ENCODE measurements at places on chromosomes 7 and 10.

GRCh38 chr10:128046953-128047290 is 79.3 kb downstream of the MKI67 start:
- no peaks in the 10 kb centered on the region for H3K27me3 ChIP-seq
- H3K36me3 ChIP-seq: peaks cover 8% of the 10 kb centered on the region
- peak overlapping the region; percentile 92 for H3K4me3 ChIP-seq
- peak overlapping the region; percentile 86 for H3K27ac ChIP-seq

- no peaks in the 10 kb centered on the region for H3K36me3 ChIP-seq
- H3K27me3 ChIP-seq: peaks cover 8% of the 10 kb centered on the region
- H3K4me3 ChIP-seq: no peak overlapping the region
- no peak overlapping the region for H3K27ac ChIP-seq
- no peak for DNase-seq
- peaks cover 15% of the 10 kb centered on the region for H3K4me1 ChIP-seq
These were observed 50.8 kb downstream of the CH25H start for GRCh38 chr10:89156161-89156835.

GRCh38 chr7:143354965-143355364 is 7.5 kb downstream of the FAM131B start:
- peaks cover 17% of the 10 kb centered on the region for H3K27me3 ChIP-seq
- H3K4me3 ChIP-seq: no peak overlapping the region
- H3K27ac ChIP-seq: no peak overlapping the region
- no peaks in the 10 kb centered on the region for H3K36me3 ChIP-seq
- H3K4me1 ChIP-seq: no peaks in the 10 kb centered on the region

GRCh38 chr7:131555552-131556052 is 826 bp downstream of the PODXL start:
- peaks cover 14% of the 10 kb centered on the region for H3K4me1 ChIP-seq
- H3K27ac ChIP-seq: peak overlapping the region; percentile 45
- H3K36me3 ChIP-seq: no peaks in the 10 kb centered on the region
- H3K4me3 ChIP-seq: peak overlapping the region; percentile 89
- DNase-seq: peak; percentile 28
- H3K27me3 ChIP-seq: peaks cover 5% of the 10 kb centered on the region

DNA sequence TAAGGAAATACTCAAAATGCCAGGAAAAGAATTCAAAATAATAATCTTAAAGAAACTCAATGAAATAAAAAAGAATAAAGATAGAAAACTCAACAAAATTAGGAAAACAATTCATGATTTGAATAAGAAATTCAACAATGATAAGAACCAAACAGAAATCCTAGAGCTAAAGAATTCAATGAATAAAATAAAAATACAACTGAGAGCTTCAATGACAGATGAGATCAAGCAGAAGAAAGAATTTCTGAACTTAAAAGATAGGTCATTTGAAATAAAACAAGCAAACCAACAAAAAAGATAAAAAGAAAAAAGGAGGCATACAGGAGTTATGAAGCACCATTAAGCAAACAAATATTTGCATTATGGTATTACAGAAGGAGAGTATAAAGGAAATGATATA is 5.6 kb upstream of the AKR1B1 start:
- H3K27ac ChIP-seq: no peak overlapping the region
- H3K4me3 ChIP-seq: no peak overlapping the region
- DNase-seq: no peak
- H3K27me3 ChIP-seq: peaks cover 3% of the 10 kb centered on the region
- peaks cover 5% of the 10 kb centered on the region for H3K4me1 ChIP-seq
- H3K36me3 ChIP-seq: peaks cover 10% of the 10 kb centered on the region

DNA sequence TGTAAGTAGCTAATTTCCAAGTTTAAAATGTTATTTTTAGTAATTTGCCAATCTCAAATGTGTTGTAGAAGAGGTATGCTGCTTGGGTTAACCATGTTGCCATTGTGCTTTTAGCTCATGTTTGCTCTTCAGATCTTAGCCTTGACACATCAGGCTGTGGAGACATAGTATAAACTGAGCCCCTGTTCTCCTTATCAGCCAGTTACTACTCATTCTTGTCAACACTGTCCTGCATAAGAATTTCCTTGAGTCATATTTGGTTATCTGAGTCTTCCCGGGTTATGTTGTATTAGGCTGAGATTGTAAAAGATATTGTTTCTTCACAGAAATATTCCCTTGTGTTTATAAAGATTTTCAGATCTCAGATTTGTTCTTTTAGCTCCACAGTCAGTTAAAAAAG is 4.1 kb downstream of the SSBP1 start:
- DNase-seq: no peak
- no peak overlapping the region for H3K4me3 ChIP-seq

DNA sequence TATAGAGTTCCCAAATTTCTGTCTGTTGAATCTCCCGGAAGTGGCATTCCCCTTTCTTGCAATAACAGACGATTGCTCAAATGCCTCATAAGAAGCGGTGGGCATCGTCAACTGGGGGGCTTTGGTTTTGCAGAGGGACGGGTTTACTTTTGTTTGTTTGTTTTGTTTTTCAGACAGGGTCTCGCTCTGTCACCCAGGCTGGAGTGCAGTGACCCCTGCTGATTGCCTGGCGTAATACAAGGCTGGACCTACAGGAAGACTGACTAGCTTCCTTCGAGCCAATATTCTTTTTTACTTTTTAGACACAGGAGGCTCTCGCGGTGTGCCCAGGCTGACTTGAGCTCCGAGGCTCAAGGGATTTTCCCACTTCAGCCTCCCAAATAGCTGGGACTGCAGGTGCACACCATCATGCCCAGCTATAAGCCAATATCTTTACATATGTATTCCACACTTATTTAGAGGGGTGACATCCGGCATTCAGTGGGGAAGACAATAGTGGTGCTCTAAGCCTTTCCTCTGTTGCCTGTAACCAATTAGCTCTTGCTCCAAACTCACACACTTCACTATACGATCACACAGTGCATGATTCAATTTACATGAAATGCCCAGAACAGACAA is 58.1 kb downstream of the FHIP2A start:
- H3K4me1 ChIP-seq: peaks cover 12% of the 10 kb centered on the region
- DNase-seq: peak; percentile 33
- H3K36me3 ChIP-seq: no peaks in the 10 kb centered on the region

GRCh38 chr7:6443372-6443941 is 4.3 kb downstream of the DAGLB start:
- H3K27me3 ChIP-seq: no peaks in the 10 kb centered on the region
- H3K4me1 ChIP-seq: peaks cover 30% of the 10 kb centered on the region
- no peak overlapping the region for H3K27ac ChIP-seq
- H3K4me3 ChIP-seq: no peak overlapping the region
- no peak for DNase-seq

- no peak for DNase-seq
- no peak overlapping the region for H3K4me3 ChIP-seq
- peaks cover 12% of the 10 kb centered on the region for H3K36me3 ChIP-seq
- no peak overlapping the region for H3K27ac ChIP-seq
- H3K27me3 ChIP-seq: no peaks in the 10 kb centered on the region
- peaks cover 41% of the 10 kb centered on the region for H3K4me1 ChIP-seq
These were observed 3.4 kb downstream of the STAM start for GRCh38 chr10:17647326-17647725.

DNA sequence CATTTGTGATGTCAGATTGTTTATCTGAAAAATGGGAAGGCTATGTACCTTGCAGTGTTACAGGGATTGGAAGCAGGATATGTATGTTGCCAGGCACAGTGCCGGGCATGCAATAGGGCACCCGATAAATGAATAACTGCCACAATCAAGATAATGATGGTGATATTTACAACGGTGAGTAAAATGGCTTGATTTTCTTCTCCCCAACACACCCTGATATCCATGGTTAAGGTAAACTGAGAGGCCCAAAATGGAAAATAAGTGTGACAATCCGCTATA is 108.3 kb downstream of the CYP26A1 start:
- DNase-seq: no peak
- no peak overlapping the region for H3K4me3 ChIP-seq
- no peaks in the 10 kb centered on the region for H3K4me1 ChIP-seq

- no peaks in the 10 kb centered on the region for H3K27me3 ChIP-seq
- peaks cover 28% of the 10 kb centered on the region for H3K4me1 ChIP-seq
- no peak for DNase-seq
- no peak overlapping the region for H3K4me3 ChIP-seq
- H3K27ac ChIP-seq: no peak overlapping the region
These were observed 68.7 kb downstream of the SGMS1 start for GRCh38 chr10:50554995-50555568.

GRCh38 chr10:56624082-56624481 is 263.0 kb upstream of the ZWINT start:
- peak overlapping the region; percentile 8 for H3K4me3 ChIP-seq
- H3K4me1 ChIP-seq: peaks cover 27% of the 10 kb centered on the region
- H3K27me3 ChIP-seq: no peaks in the 10 kb centered on the region
- no peak for DNase-seq
- H3K27ac ChIP-seq: no peak overlapping the region

DNA sequence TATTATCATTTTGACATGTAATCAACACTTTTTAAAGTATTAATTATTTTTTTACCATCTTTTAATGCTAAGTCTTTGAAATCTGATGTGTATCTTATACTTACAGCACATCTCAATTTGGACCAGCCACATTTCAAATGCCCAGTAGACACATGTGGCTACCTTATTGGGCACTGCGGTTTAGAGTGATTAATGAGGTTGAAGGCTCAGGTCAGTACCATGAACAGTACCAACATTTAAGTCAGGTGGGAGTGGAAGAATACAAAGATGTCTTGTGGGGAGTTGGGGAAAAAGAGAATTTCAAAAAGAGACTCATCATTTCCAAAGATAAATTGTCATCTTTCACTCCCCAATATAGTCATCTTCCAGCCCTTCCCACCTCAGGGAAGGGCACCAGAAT is 40.5 kb downstream of the COL28A1 start:
- no peaks in the 10 kb centered on the region for H3K27me3 ChIP-seq
- no peak for DNase-seq
- no peaks in the 10 kb centered on the region for H3K36me3 ChIP-seq
- H3K27ac ChIP-seq: no peak overlapping the region
- peaks cover 11% of the 10 kb centered on the region for H3K4me1 ChIP-seq

GRCh38 chr7:100763556-100764140 is 30.3 kb downstream of the ZAN start:
- H3K27me3 ChIP-seq: peaks cover 8% of the 10 kb centered on the region
- no peak overlapping the region for H3K4me3 ChIP-seq
- no peak overlapping the region for H3K27ac ChIP-seq
- H3K4me1 ChIP-seq: no peaks in the 10 kb centered on the region

GRCh38 chr7:317643-318405 is 27.9 kb downstream of the FOXL3 start:
- no peak overlapping the region for H3K27ac ChIP-seq
- no peaks in the 10 kb centered on the region for H3K4me1 ChIP-seq
- no peak overlapping the region for H3K4me3 ChIP-seq
- H3K27me3 ChIP-seq: peaks cover 25% of the 10 kb centered on the region
- DNase-seq: no peak

GRCh38 chr7:140390034-140390433 is 8.3 kb downstream of the SLC37A3 start:
- H3K4me3 ChIP-seq: no peak overlapping the region
- H3K36me3 ChIP-seq: no peaks in the 10 kb centered on the region
- H3K27me3 ChIP-seq: no peaks in the 10 kb centered on the region
- no peak overlapping the region for H3K27ac ChIP-seq

GRCh38 chr10:23106331-23107072 is 11.1 kb downstream of the MSRB2 start:
- no peak overlapping the region for H3K4me3 ChIP-seq
- H3K4me1 ChIP-seq: no peaks in the 10 kb centered on the region
- DNase-seq: no peak

DNA sequence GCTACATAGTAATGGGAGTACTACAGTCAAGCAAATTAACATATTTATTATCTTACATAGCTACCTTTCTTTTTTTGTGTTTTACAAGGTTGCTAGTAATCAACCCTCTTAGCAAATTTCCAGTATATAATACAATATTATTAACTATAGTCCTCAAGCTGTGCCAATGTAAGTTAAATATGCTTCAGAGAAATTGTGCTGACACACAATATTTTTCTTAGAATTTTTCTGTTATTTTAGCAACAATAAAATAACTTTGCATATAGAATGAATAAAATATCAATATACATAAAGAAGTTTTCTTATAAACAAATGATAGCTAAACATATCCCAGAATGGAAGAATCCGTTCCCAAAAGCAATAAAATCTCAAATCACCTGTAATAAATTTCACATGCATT is 1605.1 kb downstream of the REEP3 start:
- H3K27me3 ChIP-seq: no peaks in the 10 kb centered on the region
- H3K4me3 ChIP-seq: no peak overlapping the region
- H3K4me1 ChIP-seq: no peaks in the 10 kb centered on the region
- H3K36me3 ChIP-seq: no peaks in the 10 kb centered on the region

DNA sequence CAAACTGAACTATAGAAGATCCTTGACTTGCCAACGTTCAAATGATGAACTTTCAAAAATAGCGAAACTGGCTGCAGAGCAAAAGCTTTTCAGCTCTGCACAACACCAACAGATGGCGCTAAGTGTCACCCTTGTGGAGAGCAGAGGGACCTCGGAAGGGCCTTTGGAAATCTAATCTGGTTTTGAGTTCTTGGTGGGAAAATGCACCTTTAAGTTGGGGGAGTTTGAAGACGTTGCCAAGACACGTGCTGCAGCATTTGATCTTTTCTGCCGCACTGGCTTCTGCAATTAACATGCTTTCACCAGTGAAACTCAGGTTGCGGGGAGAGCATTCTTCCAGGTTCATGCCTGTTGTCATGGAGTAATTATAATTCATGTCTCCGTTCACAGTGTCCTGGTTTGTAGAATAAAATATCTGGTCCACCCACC is 26.3 kb upstream of the WDR11 start:
- H3K36me3 ChIP-seq: peaks cover 8% of the 10 kb centered on the region
- no peak for DNase-seq
- peaks cover 3% of the 10 kb centered on the region for H3K27me3 ChIP-seq
- H3K27ac ChIP-seq: no peak overlapping the region
- no peak overlapping the region for H3K4me3 ChIP-seq

DNA sequence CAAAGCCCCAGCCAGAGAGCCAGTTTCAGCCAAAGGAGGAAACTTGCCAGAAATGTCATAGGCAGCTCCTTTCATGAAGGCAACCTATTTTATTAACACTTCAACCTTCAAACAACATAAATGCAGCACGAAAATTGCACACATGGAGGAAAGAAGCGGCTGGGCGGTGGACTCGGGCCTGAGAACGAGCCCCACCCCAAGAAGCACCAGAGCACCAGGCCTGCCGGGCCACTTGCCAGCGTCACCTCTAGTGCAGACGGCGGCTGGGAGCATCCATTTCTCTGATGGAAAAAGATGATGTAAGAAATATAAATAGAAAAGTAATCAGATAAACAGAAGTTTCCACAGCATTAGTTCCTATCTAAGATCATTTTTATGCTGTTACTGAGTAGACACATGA is 100.0 kb downstream of the TCERG1L start:
- H3K27ac ChIP-seq: no peak overlapping the region
- no peaks in the 10 kb centered on the region for H3K36me3 ChIP-seq
- no peaks in the 10 kb centered on the region for H3K4me1 ChIP-seq

DNA sequence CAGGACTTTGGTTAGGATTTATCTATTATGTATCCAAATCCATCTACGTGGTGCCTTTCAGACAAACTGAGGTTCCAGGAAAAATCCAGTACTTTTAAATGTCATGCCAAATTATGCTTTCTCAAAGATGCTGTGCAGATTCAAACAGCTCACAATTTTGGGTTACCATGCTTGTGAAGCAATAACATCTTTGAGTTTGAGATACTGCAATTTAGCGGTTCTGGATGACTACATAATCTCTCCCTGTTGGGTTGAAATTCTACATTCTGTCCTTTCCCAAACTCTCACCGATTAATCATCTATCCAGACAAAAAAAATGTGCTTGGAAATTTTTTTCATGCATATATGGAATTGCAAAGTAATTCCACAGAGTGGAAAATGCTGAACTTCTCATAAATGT is 3.5 kb downstream of the RHOBTB1 start:
- DNase-seq: no peak
- H3K27ac ChIP-seq: no peak overlapping the region
- no peak overlapping the region for H3K4me3 ChIP-seq
- peaks cover 7% of the 10 kb centered on the region for H3K27me3 ChIP-seq
- H3K36me3 ChIP-seq: no peaks in the 10 kb centered on the region

Data from memory B cell (primary cell).